Endothelial cell (in vitro differentiated cells): ENCODE measurements at places on chromosomes 13 and 19. TPM values are rescaled to one million over a fixed set of nuclear protein-coding genes. Genes with fewer than 3 reads are reported as not detected.

- DNase-seq = no peak
Observed at GRCh38 chr13:98879957-98880356, 97.9 kb downstream of the DOCK9 start.

DNA sequence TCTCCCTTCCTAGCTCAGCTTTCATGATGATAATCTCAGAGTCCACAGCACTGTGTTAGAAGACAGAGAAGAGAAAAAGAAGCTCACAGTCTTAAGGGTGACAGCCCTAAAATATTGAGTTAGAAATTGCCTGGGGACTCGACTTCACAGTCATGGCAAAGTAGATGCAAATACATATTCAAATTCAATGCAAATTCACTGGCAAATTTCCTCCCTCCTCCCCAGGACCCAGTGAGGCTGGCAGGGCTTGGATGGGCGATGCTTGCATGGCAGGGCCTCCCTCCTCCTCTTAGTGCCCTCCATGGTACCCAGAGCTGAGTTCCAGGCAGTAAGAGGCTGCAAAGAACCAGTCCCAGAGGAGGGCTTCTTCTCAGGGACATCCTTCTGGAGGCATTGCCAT lies 115.6 kb upstream of the UQCRFS1 start:
- DNase-seq = no peak

- peak; percentile 94 for DNase-seq
Observed at GRCh38 chr19:55384920-55385723, 610 bp upstream of the RPL28 start.

- DNase-seq = no peak
Observed at GRCh38 chr19:15318241-15318691, 14.1 kb downstream of the BRD4 start.

The C19orf38 gene
- total RNA-seq = not detected
